CD4-positive, alpha-beta memory T cell (primary cell): ENCODE measurements at places on chromosomes 12 and 14. TPM values are rescaled to one million over a fixed set of nuclear protein-coding genes. Genes with fewer than 3 reads are reported as not detected.

- DNase-seq, result no peak
Observed at GRCh38 chr12:12546314-12546772, 16.3 kb downstream of the DUSP16 start.

GRCh38 chr12:121791671-121792551 lies 1.6 kb downstream of the RHOF start:
- no peak for DNase-seq

DNA sequence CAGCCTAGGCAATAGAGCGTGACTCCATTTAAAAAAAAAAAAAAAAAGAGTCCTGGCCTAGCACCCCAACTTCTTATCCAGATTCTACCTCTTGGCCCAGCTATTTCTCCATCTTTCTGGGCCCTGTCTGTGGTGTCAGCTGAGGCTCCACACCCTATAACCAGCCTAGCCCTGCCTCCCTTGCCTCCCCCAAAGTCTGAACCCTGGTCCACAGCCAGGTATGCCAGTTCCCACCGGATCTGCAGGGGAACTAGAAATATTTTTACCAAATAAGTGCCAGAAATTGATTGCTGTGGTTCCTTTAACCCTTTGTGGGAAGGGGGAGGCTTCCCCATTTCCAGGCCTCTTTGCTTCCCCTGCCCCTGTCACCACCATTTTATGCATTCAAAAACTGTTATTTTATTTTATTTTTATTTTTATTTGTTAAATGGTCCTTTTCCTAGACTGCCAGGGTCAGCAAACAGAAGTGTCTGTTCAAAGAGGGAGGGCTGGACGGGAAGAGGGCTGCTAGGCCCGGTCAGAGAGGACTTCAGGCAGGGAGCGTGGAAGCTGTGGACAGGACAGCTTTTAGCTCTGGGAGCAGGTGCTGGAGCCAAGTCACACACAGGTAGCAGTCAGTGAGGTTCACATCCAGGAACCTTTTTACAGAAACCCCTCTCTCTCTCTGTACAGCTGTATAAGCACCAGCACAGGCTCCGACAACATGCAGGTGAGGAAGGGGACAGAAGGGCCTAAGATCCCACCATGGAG lies 23.2 kb downstream of the TTC9 start:
- no peak for DNase-seq

Gene RNASE3
- polyA plus RNA-seq, result not detected

GRCh38 chr12:1681493-1681807 lies 9.4 kb upstream of the ADIPOR2 start:
- no peak for DNase-seq

DNA sequence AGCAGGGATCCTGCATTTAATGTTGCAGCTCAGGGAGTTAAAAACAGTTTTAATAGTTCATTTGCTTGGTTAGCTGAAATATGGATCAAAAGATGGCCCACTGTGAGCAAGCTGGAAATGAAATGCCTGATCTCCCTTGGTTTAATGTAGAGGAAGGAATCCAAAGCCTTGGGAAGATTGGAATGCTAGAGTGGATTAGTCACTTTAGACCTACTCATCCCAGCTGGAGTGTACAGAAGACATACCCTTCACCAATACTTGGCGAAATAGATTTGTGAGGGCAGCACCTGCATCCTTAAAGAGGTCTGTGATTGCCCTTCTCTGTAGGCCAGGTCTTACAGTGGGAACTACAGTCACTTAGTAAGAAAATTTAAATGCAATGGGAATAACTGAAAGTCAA lies 58.0 kb upstream of the KRAS start:
- DNase-seq, result no peak

Gene EML1
- not detected for polyA plus RNA-seq

Gene PDE3A
- not detected for polyA plus RNA-seq

Gene WSCD2
- not detected for polyA plus RNA-seq

Gene SELPLG
- polyA plus RNA-seq, result 485 TPM

DNA sequence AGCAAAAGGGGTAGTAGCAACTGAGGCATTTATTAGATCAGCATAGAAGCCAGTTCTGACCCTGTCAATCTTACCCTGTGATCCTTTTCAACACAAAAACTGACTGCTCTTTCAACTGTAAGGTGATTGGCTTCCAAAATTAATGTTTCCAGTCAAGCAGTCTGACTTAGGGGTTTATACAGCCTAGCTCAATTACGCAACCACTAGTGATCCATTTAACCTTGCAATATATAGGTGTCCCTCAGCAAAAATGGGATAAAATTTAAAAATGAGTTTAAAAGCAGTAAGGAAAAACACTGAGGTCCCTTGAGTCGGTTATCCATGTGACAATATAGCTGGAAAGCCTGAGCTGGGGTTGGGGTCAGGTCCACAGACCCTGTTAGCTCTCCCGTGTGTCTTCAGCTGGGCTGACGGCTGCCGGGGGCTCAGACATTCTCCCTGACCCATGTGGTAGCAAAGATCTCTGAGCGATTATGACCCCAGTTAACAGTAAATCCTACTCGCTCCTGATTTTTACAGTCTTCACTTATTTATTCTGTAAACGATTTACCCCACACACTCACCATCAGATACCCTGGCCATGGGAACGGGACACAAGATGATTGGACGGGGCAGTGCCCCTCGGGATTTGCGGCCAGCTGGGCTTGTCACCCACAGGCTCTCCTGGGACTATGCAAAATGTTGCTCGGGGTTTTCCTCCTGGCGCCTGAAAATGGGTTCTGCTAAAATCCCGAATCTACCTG lies 16.6 kb downstream of the ADGRD1 start:
- no peak for DNase-seq

DNA sequence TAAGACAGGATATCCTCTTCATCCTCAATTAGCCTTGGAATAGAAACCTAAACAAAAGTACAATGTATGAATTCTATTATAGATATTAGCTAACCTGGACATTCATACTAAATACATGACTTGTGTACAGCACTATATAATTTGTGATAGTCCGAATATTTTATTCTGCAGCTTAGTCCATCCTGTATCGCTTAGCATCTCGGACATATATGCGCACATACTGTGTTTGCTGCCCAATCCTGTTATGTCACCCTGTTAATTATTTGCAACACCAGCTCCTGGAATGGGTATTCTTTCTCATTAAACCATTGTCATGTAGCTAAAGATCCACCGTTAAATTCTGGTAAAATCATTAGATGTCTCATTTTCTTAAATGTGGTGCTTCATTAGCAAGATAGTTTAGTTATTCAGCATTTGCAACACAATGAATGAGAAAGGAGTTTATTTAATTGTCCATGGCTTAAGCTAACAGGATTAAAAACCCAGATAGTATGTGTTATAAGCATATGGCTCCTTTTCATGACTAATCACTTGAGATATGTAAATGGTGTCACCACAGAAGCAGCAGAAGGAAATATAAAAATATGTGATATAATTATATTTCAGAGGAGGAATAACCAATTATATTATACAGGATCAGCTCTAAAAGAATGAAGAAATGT lies 156.0 kb upstream of the ARHGAP5 start:
- no peak for DNase-seq

GRCh38 chr12:52909796-52910195 lies 4.9 kb upstream of the KRT8 start:
- DNase-seq, result no peak

DNA sequence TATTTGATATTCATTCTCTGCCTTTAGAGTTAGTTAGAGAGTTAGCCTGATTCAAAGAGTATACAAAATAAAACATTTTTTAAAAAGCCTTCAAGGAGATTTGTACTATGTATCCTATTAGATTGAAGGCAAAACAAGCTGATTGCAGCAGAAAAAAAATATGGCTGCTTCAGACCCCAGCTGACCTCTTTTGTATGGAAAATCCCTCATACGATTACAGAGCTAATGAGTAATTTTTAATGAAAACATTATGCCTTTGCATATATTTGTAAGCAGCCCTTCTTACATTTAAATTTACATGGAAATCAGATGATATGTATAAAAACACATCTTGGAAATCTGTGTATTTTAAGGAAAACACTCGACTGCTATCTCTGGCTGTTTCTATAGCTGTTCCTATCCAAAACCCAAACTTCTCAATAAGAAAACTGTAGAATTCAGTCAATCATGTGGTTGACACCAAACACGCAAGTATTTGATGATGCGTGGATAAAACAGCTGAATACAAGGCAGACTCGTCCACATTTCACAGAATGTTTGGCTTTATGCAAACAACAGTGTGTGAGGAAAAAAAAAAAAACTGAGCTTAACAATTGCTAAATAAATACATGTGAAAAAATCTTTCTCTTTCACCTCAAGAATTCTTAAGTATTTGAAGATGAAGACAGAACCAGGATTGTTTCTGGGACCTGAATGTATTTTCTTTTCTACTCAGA lies 275.3 kb downstream of the EGLN3 start:
- DNase-seq, result no peak
